CD8-positive, alpha-beta memory T cell (primary cell): ENCODE measurements at places on chromosomes 5 and 9. TPM values are rescaled to one million over a fixed set of nuclear protein-coding genes. Genes with fewer than 3 reads are reported as not detected.

The PCDHGA6 gene
- polyA plus RNA-seq = 0.06 TPM

The RGP1 gene
- 10.6 TPM for polyA plus RNA-seq

The ROPN1L gene
- 2.9 TPM for polyA plus RNA-seq

The EFCAB9 gene
- not detected for polyA plus RNA-seq

The ANKRD20A1 gene
- polyA plus RNA-seq = 1.7 TPM

The PITX1 gene
- polyA plus RNA-seq = not detected

The FAM78A gene
- 27.6 TPM for polyA plus RNA-seq

The SLC45A2 gene
- not detected for polyA plus RNA-seq

The PCA3 gene
- not detected for polyA plus RNA-seq

GRCh38 chr5:52427615-52428014 is 360.1 kb upstream of the ITGA1 start:
- no peak for DNase-seq
- no peak overlapping the region for H3K4me3 ChIP-seq
- no peaks in the 10 kb centered on the region for H3K36me3 ChIP-seq
- H3K27ac ChIP-seq = no peak overlapping the region
- no peaks in the 10 kb centered on the region for H3K4me1 ChIP-seq

DNA sequence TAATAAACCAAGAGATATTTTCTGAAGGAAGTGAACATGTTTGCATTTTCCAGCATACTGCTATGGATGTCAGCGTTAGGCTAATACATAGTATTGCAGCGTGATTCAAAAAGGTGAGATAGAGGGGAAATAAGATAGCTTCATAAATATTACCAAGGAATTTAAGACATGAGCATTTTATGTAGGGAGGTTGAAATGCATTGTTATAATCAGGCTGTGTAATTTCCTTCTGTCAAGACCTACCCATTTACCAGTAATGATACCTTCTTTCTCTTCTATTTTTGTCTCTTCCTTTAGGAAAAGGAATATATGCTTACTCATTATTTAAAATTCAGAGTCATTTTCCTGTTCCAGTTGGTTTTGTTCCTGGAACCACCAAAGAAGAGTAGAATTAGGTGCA is 33.3 kb downstream of the PIK3R1 start:
- DNase-seq = no peak
- H3K36me3 ChIP-seq = no peaks in the 10 kb centered on the region
- peaks cover 71% of the 10 kb centered on the region for H3K4me1 ChIP-seq
- H3K27ac ChIP-seq = no peak overlapping the region

- peaks cover 19% of the 10 kb centered on the region for H3K4me1 ChIP-seq
- H3K36me3 ChIP-seq = no peaks in the 10 kb centered on the region
- no peak overlapping the region for H3K27ac ChIP-seq
- no peak overlapping the region for H3K4me3 ChIP-seq
These were observed 28.4 kb downstream of the TIMD4 start for GRCh38 chr5:156934450-156935211.

DNA sequence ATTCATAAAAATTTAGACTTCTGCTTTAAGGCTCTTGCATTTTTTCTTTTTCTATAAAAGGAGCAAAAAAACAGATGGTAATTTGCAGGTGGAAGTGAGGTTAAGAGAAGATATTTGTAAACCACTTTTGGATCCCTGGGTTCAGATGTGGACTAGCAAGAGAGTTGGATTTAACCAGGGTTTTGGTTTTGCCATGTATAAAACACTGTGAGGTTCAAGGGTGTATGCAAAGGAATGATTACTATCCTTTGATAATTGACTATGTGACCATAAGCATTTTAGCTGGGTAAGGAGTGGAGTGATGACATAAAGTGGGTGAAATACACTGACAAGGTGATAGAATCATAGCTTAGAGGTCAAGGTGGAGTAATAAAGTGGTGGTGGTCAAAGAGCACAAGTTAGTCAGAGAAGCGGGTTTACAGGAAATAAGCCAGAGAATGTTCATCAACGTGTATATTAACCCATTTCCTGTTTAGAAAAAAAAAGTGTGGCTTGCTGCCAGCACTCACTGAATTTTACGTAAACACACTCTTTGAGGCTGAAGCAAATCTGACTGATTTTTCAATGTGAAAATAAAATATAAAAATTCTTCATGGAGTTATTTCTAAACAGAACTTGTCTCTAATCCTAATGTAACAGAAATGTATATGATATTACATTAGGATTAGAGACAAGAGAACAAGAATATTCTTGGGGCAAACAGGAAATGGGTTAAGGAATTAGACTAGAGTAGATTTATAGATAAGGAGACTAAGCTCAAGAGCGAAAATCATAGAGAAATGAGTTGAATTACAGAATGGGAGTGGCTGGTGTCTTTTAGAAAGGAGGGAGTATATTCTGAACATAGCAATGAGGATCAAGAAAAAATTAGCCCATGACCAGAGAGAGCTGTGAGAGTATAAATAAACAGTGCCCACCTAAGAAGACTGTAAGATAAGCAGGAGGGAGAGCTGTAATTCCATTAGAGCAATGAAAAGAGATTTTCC is 74.5 kb downstream of the CDKN2A start:
- peaks cover 16% of the 10 kb centered on the region for H3K4me1 ChIP-seq
- no peaks in the 10 kb centered on the region for H3K36me3 ChIP-seq
- no peak for DNase-seq

- DNase-seq = no peak
- H3K27me3 ChIP-seq = no peaks in the 10 kb centered on the region
- H3K4me1 ChIP-seq = peaks cover 31% of the 10 kb centered on the region
- H3K36me3 ChIP-seq = peaks cover 4% of the 10 kb centered on the region
- no peak overlapping the region for H3K4me3 ChIP-seq
These were observed 23.3 kb upstream of the MGAT1 start for GRCh38 chr5:180825768-180826525.

GRCh38 chr5:57447658-57448057 is 35.0 kb downstream of the ACTBL2 start:
- H3K36me3 ChIP-seq = no peaks in the 10 kb centered on the region
- H3K27me3 ChIP-seq = no peaks in the 10 kb centered on the region
- H3K4me1 ChIP-seq = peaks cover 4% of the 10 kb centered on the region
- H3K27ac ChIP-seq = no peak overlapping the region
- H3K4me3 ChIP-seq = no peak overlapping the region

- H3K4me1 ChIP-seq = peaks cover 11% of the 10 kb centered on the region
- H3K36me3 ChIP-seq = no peaks in the 10 kb centered on the region
- peak within 1 kb of the TSS; percentile 51 for H3K27ac ChIP-seq
- H3K4me3 ChIP-seq = peak within 1 kb of the TSS; percentile 73
- DNase-seq = peak; percentile 29
These were observed at the start of gene VAV2 for GRCh38 chr9:133991964-133992779. TSS of gene VAV2 (minus strand) at chr9:133992324. CDS start at chr9:133992278, 46 bp downstream.

DNA sequence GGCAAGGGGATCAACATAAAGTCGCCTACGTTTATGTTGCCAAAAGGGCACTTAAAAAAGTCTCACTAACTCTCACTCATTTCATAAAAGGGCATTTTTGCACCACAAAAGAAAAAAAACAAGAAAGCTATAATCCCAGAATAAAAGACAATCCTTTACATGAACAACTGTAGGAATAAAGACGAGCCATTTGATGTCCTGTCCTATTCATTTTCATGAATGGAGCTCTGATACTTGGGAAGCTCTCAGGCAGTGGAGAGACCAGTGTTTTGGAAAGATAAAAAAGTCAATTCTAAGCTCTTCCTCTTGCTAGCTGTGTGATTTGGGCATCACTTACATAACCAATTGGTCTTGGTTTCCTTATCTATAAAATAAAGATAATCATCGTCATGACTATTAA is 95.5 kb upstream of the EQTN start:
- H3K36me3 ChIP-seq = no peaks in the 10 kb centered on the region
- no peak overlapping the region for H3K4me3 ChIP-seq
- no peaks in the 10 kb centered on the region for H3K4me1 ChIP-seq
- H3K27ac ChIP-seq = no peak overlapping the region
- DNase-seq = no peak
- no peaks in the 10 kb centered on the region for H3K27me3 ChIP-seq

GRCh38 chr5:74336297-74336696 is 304.2 kb downstream of the ENC1 start:
- no peak overlapping the region for H3K27ac ChIP-seq
- DNase-seq = no peak
- H3K36me3 ChIP-seq = no peaks in the 10 kb centered on the region
- H3K4me1 ChIP-seq = no peaks in the 10 kb centered on the region

- DNase-seq = no peak
- no peaks in the 10 kb centered on the region for H3K4me1 ChIP-seq
- H3K27me3 ChIP-seq = no peaks in the 10 kb centered on the region
- no peak overlapping the region for H3K4me3 ChIP-seq
- H3K27ac ChIP-seq = no peak overlapping the region
These were observed 59.7 kb downstream of the NIM1K start for GRCh38 chr5:43251754-43252153.

GRCh38 chr9:93300175-93300572 is 116.2 kb downstream of the WNK2 start:
- DNase-seq = no peak
- H3K27me3 ChIP-seq = no peaks in the 10 kb centered on the region
- no peaks in the 10 kb centered on the region for H3K36me3 ChIP-seq
- H3K27ac ChIP-seq = no peak overlapping the region

DNA sequence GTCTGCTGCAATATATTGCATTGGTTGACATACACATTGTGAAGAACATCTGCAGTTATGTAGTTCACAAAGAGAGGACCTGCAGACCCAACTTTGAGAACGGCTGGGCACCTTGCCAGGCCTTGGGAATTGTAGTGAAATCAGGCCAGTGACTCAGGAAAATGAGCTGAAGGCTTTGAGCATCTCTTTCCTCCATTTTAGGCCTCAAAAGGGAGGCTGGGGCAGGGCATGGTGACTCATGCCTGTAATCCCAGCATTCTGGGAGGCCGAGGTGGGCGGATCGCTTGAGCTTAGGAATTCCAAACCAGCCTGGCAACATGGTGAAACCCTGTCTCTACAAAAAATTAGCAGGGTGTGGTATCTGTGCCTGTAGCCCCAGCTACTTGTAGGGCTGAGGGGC is 1.4 kb upstream of the IPPK start:
- H3K4me3 ChIP-seq = peak overlapping the region; percentile 99
- no peaks in the 10 kb centered on the region for H3K27me3 ChIP-seq
- H3K27ac ChIP-seq = no peak overlapping the region
- no peaks in the 10 kb centered on the region for H3K36me3 ChIP-seq
- no peak for DNase-seq
- H3K4me1 ChIP-seq = peaks cover 19% of the 10 kb centered on the region

GRCh38 chr5:34854459-34855174 is 15.7 kb downstream of the TTC23L start:
- H3K27me3 ChIP-seq = no peaks in the 10 kb centered on the region
- no peak overlapping the region for H3K4me3 ChIP-seq
- H3K4me1 ChIP-seq = no peaks in the 10 kb centered on the region
- DNase-seq = no peak

- no peaks in the 10 kb centered on the region for H3K27me3 ChIP-seq
- H3K36me3 ChIP-seq = no peaks in the 10 kb centered on the region
- DNase-seq = no peak
- H3K4me1 ChIP-seq = no peaks in the 10 kb centered on the region
- H3K4me3 ChIP-seq = no peak overlapping the region
- no peak overlapping the region for H3K27ac ChIP-seq
These were observed 136.3 kb downstream of the TMEM232 start for GRCh38 chr5:110590187-110590586.

GRCh38 chr5:553874-554273 is 29.6 kb upstream of the SLC9A3 start:
- H3K36me3 ChIP-seq = no peaks in the 10 kb centered on the region
- no peaks in the 10 kb centered on the region for H3K27me3 ChIP-seq
- no peak overlapping the region for H3K4me3 ChIP-seq
- no peak for DNase-seq
- H3K27ac ChIP-seq = no peak overlapping the region
- H3K4me1 ChIP-seq = no peaks in the 10 kb centered on the region

GRCh38 chr9:20240498-20240897 is 381.8 kb downstream of the MLLT3 start:
- no peaks in the 10 kb centered on the region for H3K36me3 ChIP-seq
- no peak for DNase-seq
- no peak overlapping the region for H3K27ac ChIP-seq
- H3K4me1 ChIP-seq = peaks cover 48% of the 10 kb centered on the region

GRCh38 chr9:94142353-94142752 is 58.1 kb downstream of the PTPDC1 start:
- H3K27me3 ChIP-seq = no peaks in the 10 kb centered on the region
- H3K27ac ChIP-seq = no peak overlapping the region
- DNase-seq = no peak
- no peak overlapping the region for H3K4me3 ChIP-seq

- no peaks in the 10 kb centered on the region for H3K27me3 ChIP-seq
- no peak for DNase-seq
- no peak overlapping the region for H3K4me3 ChIP-seq
- H3K27ac ChIP-seq = no peak overlapping the region
- H3K36me3 ChIP-seq = no peaks in the 10 kb centered on the region
These were observed 179.0 kb downstream of the FANCC start for GRCh38 chr9:95138474-95138873.

DNA sequence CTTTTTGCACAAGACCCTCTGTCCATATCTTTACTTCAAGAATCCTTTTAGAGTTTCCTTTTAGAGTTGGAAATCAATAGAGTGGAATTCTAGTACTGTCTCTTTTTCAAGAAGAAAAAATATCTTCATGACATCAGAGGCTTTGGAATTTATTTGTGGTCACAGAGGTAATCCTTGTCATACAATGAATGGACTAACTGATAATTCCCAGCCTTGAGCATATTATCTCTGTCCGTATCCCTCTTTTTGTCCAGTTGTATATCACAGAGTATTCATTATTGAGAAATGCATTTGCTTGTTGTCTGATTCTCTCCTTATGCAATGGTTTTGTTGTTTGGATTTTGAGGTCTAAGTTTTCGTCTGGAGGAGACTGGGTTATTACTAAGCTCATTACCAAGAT is 82.0 kb upstream of the HAPLN1 start:
- H3K4me1 ChIP-seq = no peaks in the 10 kb centered on the region
- no peak overlapping the region for H3K27ac ChIP-seq
- no peak for DNase-seq
- no peaks in the 10 kb centered on the region for H3K27me3 ChIP-seq
- no peak overlapping the region for H3K4me3 ChIP-seq

DNA sequence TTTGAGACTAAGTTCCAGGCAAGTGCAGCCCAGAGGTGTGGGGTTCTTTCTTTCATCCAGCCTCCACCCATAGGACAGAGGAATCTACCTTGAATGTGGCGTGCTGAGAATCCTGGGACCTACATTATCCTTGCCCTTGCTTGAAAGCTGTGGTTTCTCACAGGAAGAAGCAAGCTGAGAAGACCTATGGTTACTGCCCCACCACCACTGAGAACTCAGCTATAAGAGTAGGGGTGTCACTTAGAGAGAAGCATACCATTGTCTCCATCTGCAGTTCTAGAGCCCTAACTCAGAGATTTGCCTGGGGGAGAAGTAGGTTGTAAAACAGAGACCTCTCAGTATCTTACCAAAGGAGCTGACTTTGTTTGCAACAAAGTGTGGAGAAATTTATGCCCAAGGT is 72.4 kb downstream of the SV2C start:
- no peak overlapping the region for H3K4me3 ChIP-seq
- H3K4me1 ChIP-seq = no peaks in the 10 kb centered on the region
- no peaks in the 10 kb centered on the region for H3K36me3 ChIP-seq
- DNase-seq = no peak
- no peaks in the 10 kb centered on the region for H3K27me3 ChIP-seq

DNA sequence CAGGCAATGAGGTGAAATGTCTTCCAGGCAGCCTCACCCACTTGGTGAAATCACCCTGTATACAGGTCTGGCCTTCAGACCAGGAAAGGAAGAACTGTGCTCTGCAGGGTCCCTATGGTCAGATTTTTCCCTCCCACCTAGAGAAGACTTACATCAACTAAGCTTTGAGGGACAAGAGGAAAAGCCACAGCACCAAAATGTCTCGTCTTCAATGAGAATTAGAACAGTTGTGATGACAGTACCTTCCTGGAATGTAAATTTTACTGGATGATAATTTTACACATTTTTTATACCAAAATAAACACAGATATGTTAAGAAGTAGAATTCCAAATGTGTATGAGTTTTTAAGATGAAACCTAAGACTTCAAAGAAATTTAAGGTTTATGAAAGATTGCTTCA is 283.9 kb downstream of the SPOCK1 start:
- H3K27me3 ChIP-seq = no peaks in the 10 kb centered on the region
- no peak overlapping the region for H3K4me3 ChIP-seq
- H3K4me1 ChIP-seq = no peaks in the 10 kb centered on the region
- no peak overlapping the region for H3K27ac ChIP-seq
- no peaks in the 10 kb centered on the region for H3K36me3 ChIP-seq
